NCI-H774 (cell line): ENCODE measurements at places on chromosomes 3 and 15.

- DNase-seq: no peak
These were observed 204.0 kb downstream of the PLCL2 start for GRCh38 chr3:17088602-17089313.

DNA sequence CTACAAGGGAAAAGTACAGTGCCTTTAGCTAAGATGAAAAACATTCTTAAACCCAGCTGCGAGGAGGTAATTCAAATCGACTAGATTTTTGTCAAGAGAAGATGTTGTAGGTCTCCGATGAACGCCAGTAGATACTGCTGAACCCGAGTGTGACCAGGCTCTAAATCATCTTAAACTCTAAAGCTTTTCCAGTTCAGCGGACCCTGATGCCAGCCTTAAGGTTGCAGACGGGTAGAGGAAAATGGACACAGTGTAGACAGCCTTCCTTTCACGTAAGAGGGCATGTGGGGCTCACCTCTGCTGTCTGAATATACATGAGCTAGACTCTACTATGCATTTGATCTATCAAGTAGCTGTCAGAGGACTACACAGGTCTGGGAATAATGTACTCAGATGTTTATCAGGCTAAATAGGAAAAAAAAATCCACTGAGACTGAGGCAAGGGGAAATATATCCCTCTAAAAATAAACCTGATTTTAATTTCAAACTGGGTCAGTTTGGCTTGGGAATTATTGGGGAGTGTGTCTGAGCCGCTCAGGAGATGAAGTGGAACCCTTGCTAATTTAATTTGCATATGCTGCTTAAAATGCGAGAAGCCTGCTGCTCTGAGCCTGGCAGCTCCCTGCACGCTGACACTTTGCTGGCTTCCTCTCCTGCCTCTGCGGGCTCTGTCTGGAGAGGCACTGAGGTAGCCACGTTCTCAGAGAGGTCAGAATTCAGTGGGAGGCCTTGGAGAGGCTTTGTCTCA is 151.9 kb downstream of the CADPS start:
- DNase-seq: no peak

DNA sequence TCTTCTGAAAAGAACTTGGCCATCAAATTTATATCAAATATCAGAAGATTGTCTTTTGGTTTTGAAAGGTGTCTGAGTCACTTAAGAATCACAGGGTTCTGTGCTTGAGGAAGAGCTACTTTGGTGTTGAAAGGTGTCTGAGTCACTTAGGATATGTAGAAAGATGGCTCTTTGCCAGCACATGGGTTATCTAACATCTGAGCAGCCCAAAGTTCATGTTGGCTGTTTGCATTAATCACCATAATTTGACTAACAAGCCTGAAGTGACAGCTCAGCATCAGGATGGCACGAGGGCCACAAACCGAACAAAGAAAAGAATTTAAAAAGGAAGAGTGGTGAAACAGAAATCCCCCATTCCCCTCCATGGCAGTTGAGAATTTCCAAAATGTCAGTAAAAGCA is 190.5 kb upstream of the CMC1 start:
- DNase-seq: no peak

- DNase-seq: no peak
These were observed 54.1 kb upstream of the GSK3B start for GRCh38 chr3:120148187-120148949.

- DNase-seq: no peak
These were observed 133.8 kb upstream of the TMC3 start for GRCh38 chr15:81507831-81508230.

- no peak for DNase-seq
These were observed 31.3 kb upstream of the LPP start for GRCh38 chr3:188122571-188123169.

DNA sequence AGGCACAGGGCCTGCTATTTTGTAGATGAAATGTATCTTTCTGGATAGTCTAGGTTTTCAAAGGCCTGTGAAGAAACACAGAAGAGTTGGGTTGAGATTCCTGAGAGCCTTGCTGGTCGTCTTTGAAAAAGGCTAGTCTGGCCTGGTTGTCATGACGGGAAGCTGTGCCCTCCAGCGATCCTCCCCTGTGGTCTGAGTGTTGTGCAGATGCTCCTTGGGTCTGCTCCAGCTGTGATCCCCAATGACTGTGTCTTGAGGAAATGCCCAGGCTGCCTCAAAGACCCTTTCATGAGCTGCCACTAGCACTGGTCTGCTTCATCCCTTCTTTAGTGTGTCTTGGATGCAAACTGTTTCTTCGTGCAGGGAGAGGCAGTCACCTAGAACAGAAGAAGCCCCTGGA is 111.0 kb upstream of the SYNPR start:
- no peak for DNase-seq
